Progenitor cell of endocrine pancreas (in vitro differentiated cells): ENCODE measurements at places on chromosomes 3 and 15.

DNA sequence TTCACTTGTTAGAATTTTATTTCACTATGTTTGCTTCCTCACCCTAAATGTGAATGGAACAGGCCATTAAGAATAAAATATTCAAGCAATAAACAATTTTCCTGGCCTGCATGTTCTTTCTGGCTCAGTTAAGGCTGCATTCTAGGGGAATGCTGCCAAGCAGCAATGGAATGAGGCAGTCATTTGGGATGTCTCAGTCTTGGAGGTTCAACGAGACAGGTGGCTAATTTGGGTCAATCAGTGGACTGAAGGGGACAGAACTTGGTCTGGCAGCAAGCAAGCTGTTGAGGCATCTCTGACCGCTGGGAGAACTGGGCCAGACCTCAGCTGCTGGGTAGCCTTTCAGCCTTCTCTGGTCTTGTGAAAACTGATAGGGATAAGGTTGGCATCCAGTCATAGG, 241.6 kb downstream of the NLGN1 start:
- DNase-seq: no peak

DNA sequence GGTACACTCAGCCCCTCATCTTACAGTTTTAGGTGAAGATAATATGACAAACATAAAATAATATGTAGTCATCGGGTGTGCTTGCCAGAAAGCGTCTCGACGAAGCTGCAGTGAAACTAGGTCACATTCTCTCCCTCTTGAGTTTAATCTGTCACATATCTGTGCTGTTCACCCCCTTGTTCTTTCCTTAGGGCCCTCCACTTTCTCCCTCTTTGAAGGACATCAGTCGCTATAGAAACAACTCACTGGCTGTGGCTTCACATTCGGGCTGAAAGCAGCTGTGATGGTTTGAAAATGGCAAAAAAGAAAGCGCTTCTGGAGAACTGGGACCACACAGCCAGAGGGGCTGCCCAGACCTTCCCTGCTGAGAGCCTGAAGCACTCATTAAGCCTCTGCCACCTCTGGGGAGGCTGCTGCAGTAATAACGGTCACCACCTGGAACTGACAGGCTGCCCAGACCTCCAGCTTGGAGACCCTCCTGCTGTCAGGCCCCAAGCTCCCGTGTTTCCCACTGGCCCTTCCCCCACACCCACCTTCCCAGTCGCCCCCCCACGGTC, 50.3 kb downstream of the ABTB1 start:
- DNase-seq: no peak

- DNase-seq: no peak
Measured at GRCh38 chr3:170178651-170179050, 2.9 kb downstream of the PHC3 start.

DNA sequence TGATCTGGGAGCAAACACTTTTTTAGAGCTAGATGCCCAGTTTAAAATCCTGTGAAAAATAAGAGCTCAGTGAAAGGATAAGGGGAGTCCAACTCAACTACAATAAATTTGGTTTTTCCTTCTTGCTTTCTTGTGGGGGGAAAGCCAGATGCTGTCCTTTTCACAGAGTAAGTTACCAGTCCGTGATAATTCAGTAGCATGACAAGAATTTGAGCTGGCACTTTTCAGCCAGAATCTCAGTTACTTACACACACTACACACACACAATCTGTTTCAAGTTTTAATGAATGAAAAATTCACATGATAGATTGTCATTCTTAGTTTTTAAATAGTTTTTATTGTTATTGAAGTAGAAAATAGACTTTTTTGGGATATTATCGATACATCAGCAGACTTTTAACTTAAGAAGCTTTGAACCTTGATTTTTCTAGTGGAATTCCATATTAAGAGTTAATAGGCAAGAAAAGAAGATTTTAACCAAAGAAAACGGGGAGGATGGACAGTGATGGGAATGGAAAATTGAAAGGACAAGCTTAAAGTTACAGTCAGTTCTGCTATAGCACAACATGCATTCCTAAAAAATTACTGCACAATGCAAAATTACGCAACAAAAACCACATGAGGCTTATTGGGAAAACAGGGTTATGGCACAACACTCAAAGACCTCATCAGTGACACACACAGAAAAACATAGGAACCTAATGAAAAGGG, 47.0 kb downstream of the PSMD6 start:
- DNase-seq: no peak

DNA sequence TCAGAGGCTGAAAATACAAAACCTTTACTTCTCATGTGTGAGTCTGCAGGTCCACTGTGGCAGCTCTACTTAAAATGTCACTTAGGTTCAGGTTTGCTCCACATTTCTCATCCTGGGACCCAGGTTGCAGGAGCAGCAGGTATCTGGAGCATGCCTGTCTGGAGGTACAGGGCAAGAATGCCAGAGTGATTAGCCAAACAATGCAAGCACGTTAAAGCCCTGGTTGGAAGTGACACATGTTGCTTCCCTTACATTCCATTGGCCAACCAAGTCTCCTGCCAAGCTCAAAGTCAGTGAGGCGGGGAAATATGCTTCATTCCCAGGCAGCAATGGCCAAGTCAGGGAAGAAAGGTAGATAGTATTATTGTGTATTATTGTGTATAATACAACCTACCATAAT, 76.8 kb upstream of the ARL6 start:
- DNase-seq: no peak

- DNase-seq: no peak
Measured at GRCh38 chr15:50953302-50953701, 44.8 kb downstream of the AP4E1 start.

- no peak for DNase-seq
Measured at GRCh38 chr15:25734680-25735355, 128.3 kb downstream of the ATP10A start.

DNA sequence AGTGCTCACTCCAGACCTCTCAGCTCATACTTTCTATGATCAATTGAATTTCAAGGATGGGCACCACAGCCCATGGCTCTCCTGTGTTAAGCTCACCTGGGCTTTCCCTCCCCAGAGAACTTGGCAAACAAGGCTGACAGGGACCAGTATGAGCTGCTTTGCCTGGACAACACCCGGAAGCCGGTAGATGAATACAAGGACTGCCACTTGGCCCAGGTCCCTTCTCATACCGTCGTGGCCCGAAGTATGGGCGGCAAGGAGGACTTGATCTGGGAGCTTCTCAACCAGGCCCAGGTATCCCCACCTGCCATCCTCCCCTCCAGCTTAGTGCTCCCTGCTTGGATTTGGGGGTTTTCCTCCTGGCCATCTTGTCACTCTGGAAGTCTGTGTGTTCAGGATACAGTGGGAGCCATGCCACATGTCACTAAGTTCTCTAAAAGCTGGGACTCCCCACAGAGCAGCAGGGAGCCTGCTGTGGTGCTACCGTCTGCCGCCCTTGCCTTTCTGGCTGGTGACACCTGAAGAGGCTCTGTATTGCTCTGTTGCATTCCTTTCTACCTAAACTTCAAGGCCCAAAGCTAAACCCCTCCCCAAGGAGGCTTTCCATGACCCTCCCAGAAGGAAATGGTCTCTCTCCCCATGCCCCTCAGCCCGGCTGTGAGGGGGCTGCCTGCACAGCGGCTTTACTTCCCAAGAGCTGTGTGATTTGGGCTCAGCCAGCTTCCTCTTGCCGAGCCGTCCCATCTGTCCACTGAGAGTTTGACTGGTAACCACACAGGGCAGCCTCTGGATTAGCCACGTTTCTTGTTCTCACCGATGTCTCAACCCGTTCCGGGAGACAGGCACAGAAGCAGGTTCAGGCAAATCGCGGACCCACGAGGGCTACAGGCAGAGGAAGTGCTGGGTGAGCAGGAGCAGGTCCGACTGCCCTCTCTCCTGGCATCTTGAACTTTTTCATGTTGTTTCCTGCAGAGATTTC, 10.8 kb downstream of the TF start:
- DNase-seq: no peak

DNA sequence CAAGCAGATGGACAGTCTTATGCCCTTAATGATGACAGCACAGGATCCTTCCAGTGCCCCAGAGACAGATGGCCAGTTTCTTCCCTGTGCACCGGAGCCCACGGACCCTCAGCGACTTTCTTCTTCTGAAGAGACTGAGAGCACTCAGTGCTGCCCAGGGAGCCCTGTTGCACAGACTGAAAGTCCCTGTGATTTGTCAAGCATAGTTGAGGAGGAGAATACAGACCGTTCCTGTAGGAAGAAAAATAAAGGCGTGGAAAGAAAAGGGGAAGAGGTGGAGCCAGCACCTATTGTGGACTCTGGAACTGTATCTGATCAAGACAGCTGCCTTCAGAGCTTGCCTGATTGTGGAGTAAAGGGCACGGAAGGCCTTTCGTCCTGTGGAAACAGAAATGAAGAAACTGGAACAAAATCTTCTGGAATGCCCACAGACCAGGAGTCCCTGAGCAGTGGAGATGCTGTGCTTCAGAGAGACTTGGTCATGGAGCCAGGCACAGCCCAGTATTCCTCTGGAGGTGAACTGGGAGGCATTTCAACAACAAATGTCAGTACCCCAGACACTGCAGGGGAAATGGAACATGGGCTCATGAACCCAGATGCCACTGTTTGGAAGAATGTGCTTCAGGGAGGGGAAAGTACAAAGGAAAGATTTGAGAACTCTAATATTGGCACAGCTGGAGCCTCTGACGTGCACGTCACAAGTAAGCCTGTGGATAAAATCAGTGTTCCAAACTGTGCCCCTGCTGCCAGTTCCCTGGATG, 198.7 kb downstream of the AKAP13 start:
- DNase-seq: no peak

GRCh38 chr3:190018460-190018859, 102.2 kb downstream of the P3H2 start:
- no peak for DNase-seq

DNA sequence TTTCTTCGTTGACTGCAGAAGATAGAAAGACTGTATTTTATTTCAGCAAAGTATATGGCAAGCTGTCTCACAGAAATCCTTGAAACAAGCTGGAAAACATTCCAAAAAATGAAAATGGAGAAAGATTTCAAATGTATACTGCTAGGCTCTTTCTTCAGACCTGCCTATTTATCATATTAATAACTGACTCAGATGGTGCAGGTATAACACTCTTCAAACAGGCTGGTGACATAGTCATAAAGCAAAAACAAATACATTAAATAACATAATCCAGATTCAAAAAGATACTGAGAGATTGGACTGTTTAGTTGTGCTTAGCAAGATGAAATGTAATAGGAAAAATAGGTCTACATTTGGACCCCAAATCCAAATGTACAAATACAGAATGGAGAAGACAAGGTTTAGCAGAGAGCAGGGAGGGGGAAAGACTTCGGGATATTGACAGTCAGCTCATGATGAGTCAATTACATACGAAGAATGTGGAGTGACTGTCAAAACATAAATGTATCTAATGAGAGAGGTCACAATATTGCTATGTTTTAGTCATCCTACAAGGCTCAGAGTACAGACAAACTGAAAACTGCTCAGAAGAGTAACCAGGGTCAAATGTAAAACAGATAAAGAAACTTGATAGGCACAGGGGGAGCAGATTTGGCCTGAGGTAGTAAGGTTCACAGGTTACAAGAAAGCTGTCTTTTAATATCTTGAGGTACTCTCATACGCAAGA, 88.7 kb downstream of the DMXL2 start:
- no peak for DNase-seq

GRCh38 chr3:186368176-186368575, 6.1 kb upstream of the DGKG start:
- no peak for DNase-seq

- DNase-seq: no peak
Measured at GRCh38 chr15:84968301-84968700, 13.4 kb upstream of the PDE8A start.

DNA sequence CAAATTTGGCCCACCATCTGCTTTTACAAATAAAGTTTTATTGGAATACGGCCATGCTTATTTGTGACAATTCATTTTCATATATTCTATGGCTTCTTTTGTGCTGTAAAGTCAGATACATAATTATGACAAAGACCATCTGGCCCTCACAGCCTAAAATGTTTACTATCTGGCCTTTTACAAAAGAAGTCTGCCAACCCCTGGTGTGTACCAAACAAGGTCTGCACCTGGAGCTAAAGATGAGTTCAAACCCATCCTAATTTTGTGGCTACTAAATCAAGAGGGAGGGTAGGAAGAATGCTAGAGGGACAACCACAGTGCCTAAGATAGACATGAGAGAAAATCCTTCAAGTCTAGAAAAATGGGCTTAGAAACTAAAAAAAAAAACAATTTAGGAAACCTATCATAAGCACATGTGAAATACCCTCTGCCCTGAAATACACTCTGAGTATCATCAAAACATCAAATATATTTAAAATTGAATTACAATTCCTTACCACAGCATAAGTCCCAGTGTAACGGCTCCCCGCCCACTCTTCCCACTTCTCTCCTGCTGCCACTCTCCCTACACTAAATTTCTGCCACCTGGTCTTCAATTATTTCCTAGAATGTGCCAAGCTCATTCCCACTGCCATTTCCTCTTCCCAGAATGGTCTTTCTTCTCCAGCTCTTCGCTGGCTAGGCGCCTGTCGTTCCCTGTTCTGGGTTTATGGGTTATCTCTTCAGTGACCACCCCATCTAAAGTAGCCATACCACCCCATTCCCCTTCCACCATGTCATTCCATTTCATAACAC, 950.7 kb upstream of the CFAP20DC start:
- DNase-seq: no peak

DNA sequence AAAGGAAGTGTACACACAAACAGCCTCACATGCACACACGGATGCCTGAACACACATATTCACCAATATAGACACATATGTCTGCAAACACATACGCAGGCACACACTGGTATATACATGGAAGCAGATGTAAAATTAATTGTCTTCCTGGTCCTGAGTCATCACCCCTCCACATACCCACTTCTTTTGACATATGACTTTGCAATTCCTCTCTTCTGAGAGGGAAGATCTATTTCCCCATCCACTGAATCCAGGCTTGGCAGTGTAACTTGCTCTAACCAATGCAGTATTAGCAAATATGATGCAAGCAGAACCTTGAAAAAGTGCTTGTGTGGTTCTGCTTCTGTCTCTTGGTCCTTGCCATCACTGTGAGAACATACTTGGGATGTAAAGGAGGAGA, 76.8 kb upstream of the HRH1 start:
- no peak for DNase-seq

DNA sequence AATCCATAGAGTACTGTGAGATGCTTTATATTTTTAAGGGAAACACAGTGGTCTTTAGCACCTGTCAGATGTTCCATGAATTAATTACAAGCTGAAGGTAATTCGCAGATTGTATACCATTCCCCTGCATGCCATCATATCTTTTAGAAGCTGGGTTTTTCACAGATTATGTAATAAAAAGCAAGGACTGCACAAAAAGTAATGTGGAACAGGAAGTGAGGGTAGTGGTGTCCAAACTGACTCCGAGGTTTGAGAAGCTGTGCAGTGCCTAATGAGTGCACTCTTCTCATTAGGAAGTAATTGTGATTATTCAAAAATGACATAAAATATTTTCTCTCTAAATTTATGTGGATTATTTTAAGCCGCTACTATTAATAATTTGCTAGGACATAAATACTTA, 123.2 kb downstream of the GOLIM4 start:
- DNase-seq: no peak

GRCh38 chr15:45868109-45868691, 233.4 kb downstream of the SQOR start:
- DNase-seq: no peak

GRCh38 chr3:141164852-141165251, 66.8 kb upstream of the PXYLP1 start:
- no peak for DNase-seq
